NCI-H2107 (cell line): ENCODE measurements at places on chromosomes 3 and 15.

DNA sequence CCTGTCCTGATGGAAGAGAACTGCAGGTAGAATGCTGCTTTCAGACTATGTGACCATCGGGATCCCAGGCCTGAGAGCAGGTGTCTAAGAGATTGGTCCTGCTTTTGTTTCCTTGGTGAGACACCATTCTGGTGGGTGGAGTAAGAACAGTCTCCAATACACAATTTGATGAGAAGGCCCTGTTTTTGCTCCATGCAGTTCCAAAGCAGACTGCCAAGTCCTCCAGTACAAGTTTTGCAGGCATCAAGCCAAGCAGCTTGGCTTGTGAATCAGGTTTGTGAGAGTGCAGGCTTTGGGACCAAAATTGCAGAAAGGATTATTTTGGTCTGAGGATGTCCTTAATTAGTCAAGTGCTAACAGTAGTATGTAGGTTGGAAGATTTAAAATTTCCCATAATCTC, 381.6 kb downstream of the FOXP1 start:
- no peak for DNase-seq

GRCh38 chr15:27176785-27177406, 205.9 kb downstream of the GABRG3 start:
- DNase-seq, result no peak

GRCh38 chr3:5275529-5275928, 88.0 kb downstream of the EDEM1 start:
- no peak for DNase-seq

DNA sequence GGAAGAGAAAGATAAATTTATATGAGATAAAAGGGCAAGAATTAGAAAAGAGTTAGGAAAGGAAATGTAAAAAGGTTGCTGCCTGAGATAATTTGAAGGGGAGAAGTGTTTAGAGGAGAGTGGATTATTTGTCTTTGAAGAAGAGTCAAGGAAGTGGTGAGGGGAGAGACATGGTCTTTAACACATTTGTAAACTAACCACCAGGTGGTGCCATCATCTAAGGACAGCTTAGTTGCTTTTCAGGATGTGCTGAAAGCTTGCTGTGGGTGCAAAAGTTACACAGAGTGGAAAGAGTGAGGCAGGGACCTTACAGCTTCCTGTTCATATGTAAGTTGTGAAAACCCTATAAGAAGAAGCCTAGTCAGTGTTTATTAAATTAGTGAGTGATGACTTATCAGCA, 114.1 kb upstream of the DNAJC19 start:
- DNase-seq, result no peak

DNA sequence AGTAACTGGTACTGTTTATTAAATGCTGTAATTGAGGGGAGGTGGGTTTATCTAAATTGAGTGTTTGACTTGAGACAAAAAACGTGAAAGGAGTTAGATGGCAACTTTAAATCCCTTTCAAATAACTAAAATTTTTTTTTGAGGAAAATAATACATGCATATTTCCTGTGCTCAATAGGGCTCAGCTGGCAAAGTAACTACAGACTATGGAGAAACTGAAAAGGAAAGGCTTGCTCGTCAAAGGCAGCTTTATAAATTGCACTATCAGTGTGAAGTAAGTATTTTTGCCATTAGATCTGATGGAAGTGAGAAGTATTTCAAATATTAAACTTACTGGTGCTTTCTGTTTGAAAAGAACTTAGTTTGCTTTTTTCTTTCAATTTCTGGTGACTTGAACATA, 72.2 kb downstream of the DZIP3 start:
- no peak for DNase-seq

- DNase-seq, result no peak
Measured at GRCh38 chr3:126245811-126246727, 65.7 kb upstream of the ALDH1L1 start.

- peak; percentile 25 for DNase-seq
Measured at GRCh38 chr3:124246949-124247348, 255.0 kb upstream of the ROPN1 start.

GRCh38 chr3:146189519-146190173, 28.7 kb upstream of the PLOD2 start:
- peak; percentile 30 for DNase-seq

- DNase-seq, result no peak
Measured at GRCh38 chr3:104367000-104367399, 999.7 kb upstream of the ALCAM start.

DNA sequence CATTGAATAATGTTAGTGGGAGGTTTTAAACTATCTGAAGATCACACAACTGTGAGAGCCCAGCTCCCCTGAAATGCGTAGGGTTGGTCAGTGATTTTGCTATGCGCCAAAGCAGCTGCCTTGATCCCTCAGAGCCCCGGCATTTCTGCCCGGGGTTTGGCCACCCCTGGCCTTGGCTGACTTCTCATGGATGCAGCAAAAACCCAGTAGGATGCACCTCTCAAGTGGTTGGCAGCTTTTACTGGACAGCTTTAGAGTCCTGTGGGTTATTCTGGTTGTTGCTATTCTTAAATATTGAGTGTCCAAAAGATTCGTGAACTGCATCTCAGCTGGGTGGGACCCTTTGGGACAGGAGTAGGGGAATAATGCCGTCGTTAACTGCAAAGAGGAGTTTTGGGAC, 291.7 kb upstream of the CTDSPL start:
- no peak for DNase-seq

- DNase-seq, result no peak
Measured at GRCh38 chr15:64763874-64764273, 11.5 kb downstream of the RBPMS2 start.

DNA sequence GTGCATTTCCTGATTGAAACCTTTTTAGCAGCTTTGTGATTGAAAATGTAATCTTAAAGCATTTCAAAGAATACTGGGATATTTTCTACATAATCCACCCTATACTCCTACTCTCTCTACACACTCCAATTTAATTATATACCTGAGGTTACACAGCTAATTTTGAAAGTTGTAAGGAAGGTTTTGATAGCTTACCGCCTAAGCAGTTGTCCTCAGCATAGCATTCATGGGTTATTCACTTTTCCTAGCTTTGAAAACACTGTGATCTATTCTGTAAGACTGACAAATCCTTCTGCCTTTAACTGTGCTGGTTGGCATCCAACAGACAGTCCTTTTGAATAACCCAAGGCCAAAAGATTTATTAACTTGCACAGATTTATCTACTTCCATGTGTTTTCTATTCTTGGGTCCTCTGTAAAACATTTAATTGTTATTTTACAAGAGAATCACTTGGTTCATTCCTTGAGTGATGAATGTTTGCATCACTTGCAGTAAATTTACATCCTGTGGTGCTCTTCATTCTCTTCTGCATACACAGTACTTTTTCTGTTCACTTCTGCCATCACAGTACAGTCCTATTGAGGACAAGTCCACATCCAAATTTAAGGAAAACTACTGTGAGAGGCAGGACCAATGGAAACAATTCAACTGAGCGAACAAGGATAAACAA, 44.8 kb downstream of the SERPINI1 start:
- no peak for DNase-seq

DNA sequence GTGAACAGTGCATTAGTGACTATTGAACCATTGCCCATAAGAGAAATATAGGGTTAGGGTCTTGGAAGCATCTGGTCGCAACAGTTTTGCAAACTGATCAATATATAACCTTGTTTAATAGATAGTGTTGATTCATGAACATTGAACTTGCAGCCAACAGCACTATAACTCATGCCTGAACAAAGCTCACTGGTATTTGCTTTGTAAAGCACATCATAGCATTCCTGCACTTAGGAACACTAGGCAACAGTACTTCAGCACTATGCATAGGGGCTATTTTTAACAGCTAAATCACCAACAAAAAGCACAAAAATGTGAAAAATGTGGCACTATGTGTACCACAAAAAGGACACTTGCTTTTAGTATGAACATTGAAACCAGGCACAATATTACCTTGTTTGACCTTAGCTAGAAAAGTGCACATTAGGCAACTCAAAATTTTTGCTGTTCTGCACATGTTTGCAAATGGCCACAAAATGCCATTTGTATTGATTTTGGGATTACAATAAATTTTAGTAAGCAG, 68.0 kb downstream of the OXNAD1 start:
- DNase-seq, result no peak

GRCh38 chr3:59456852-59457485, 407.1 kb upstream of the CFAP20DC start:
- no peak for DNase-seq

- DNase-seq, result no peak
Measured at GRCh38 chr3:158531334-158531733, 39.7 kb upstream of the MLF1 start.

GRCh38 chr15:67823314-67824196, 1.8 kb upstream of the SKOR1 start:
- no peak for DNase-seq

- DNase-seq, result no peak
Measured at GRCh38 chr3:138186221-138186620, 880 bp upstream of the ARMC8 start.

GRCh38 chr3:159828542-159828943, 160.1 kb upstream of the IL12A start:
- peak; percentile 82 for DNase-seq

DNA sequence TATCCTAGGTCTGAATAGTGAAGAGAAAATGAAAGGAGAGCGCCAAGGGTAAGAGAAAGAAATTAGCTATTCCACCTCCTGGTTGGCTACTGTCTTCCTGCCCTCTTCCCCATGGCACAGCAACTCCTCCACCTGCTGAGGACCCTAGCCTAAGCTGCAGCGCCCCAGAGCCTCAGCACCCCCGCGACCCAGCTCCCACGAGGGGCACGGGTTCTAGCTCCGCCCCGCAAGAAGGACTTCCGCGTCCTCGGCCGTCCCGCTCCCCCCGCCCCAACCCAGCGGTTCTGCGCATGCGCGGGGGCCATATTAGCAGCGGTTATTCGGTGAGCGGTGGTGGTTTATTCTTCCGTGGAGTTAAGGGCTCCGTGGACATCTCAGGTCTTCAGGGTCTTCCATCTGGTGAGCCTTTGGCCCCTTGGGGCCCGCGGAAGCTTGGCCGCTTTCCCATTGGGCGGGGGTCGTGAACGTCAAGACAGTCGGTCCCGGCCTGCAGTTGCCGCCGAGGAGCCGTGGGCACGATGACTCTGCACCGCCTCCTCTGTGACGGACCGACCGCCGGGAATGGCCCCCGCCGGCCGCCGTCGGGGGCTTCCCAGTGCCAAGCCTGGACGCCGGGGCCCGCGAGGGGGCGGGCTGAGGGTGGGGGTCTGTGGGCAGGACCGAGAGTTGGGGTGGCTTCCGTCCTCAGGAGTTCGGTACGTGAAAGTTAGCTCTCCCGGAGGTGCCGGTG, at the start of gene PSMA4:
Gene PSMA4, plus strand, starts transcription at position 304 of the 730 bp plus-strand sequence. CDS start 1,484 bp downstream, outside the sequence.
- DNase-seq, result peak; percentile 64

DNA sequence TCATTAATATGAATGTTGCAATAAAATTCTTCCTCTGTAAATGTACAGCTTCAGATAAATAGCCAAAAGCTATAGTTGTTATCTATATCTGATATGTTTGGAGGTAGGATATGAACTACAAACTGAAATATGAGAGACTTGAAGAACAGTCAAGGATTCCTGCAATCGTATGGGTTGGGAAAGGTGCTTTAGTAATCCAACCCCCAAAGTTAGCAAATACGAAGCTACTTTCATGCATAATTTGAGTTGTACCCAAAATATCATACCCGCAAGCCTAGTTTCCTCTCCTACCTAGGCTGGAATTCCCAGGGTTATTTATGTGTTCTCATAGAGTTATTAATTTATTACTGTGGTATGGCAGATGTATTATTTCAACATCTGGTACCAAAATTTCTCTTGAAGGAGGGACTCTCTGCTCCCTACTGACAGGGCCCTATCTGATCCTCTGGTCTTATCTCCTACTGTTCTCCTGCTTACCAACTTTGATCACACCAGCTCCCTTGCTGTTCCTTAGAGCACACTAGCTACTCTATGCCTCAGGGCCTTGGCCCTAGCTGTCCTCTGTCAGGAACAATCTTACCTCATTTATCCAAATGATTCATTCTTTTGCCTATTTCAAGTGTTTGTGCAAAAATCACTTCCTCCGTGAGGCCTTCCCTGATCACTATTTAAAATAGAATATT, 140.4 kb upstream of the CCDC54 start:
- DNase-seq, result no peak

DNA sequence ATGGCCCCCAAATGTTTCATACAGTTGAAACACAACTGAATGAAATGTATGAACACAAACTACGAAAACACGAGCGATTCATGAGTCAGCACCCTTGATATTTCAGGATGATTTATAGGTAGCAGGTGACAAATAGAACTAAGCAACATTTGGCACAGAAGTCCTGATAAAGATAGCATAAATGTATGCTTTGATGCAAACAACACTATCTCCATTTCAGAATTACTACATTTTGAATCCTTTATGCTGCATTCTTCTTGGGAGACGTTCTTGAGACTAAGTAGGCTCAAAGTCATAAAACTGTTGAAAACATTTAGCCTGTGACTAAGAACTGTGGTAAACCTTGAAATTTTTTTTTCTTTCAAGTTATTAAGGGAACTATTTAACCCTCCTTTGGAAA, 200.3 kb upstream of the ICE2 start:
- DNase-seq, result no peak

DNA sequence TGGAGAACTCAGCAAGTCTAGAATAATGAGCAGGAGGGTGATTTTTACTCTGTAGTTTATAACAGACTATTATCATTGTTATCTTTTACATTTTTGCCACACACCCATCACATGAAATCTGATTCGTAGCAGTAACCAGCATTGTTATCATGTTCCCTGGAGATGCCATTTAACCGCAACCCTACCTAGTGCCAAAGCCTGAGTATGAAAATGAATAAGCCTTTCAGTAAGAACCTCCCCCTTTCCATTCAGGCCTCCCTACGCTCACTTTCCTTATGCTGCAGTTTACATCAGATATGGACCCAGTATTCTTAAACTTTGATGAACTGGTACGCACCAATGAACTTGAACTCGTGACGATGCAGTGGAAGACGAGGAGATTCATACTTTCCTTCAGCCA, 158.7 kb upstream of the SPRED1 start:
- DNase-seq, result peak; percentile 5

DNA sequence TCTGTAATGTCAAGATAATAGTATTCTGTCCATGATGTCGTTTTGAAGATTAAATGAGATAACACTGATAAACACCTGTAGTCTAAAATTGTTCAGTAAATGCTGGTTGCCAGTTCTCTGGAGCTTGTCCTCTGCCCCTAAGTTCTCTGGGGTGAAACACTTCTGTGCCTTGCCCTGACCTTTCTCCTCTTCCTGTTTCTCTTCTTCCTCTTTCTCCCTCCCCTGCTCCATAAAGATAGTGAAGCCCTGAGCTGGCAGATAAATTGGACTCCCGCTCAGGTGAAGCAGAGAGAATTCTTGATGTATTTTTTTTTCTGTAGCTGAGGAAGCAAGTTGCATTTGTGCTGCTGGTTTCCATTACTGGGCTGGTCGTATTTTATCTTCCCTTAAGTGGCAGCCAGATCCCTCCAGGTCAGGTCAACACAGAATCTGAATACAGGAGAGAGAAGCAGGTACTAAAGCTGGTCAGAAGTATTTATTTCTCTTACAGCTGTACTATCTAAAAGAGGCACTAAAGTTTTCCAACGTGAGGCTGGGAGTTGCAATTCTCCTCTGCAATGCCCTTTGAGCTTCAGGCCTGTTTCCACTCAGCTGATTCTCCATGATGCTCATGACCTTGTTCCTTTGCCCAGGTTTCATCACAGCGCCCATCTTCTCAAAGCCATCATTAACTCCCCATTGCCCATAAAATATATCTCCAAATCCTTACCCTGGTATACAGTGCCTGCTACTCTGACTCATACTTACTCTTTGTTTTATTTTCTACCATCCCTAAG, 319.3 kb upstream of the CFAP20DC start:
- no peak for DNase-seq

GRCh38 chr15:74396146-74396438, 28.6 kb upstream of the CYP11A1 start:
- DNase-seq, result no peak

GRCh38 chr3:143751643-143752178, 96.6 kb downstream of the SLC9A9 start:
- DNase-seq, result no peak
